ENCODE measurements at places on chromosomes 2 and 18.

DNA sequence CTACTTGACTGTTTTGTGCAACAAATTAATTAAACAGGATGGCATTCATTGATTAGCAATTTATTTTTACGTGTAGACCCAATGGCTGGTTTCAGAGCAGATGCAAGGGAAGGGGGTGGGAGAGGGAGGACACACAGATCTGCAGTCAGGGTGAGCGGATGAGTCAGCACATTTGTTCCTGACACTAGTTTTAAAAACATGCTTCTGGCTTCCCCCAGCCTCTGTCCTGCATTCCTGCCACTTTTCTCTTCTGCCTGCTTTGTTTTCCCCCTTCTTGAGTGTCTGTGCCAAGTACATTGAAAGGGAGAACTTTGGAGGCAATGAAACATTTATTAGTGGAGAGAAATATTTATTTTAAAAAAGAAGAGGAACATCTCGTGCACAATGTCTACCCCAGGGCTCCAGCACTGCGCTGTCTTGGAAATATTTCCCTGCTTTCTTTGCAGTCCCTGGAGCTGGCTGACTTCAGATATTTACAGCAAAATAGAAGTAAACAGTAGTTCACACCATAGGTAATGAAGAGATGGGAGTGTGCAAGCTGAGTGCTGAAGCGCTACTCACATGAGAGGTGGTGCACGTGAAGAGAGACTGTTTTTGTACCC is 52.2 kb downstream of the NRP2 start:
- DNase-seq = peak; percentile 56

DNA sequence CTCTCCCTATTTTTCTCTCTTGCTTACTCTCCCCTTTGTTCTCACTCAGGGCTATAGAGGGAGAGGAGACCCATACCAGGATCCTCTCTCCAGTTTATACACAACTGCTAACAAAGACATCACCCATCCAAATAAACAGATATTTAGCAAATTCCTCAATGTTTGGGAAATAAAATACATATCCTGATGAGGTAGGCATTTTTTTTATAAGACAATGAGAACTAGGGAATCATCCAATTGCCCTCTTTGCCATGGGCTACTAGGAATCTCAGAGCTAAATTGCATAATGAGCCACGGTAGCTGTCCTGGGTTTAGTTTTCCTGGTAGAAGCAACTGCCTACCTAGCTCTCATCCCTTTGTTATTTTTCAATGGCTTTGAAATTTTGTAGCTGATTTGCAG is 27.1 kb downstream of the CAPN14 start:
- DNase-seq = no peak

DNA sequence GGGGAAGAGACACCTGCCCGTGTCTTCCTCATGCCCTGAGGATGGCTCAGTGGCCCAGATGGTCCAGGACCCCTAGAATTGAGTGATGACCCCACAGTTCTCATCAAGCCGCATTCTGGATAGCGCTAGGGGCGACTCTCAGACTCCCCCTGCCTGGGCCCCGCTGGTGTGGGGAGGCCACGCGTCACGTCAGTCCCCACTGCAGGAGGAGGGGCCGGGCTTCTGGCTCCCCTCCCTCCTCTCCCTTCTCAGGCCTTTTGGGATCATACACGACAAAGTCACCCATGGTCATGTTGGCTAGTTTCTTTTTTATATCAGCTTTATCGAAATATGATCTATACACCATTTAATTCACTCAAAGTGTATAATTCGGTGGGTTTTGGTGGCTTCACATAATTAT is 61.5 kb downstream of the NFATC1 start:
- no peak for DNase-seq

GRCh38 chr18:63149302-63149587 is 170.3 kb downstream of the BCL2 start:
- DNase-seq = no peak

- no peak for DNase-seq
Observed at GRCh38 chr2:74316627-74317295, 26.5 kb downstream of the SLC4A5 start.

DNA sequence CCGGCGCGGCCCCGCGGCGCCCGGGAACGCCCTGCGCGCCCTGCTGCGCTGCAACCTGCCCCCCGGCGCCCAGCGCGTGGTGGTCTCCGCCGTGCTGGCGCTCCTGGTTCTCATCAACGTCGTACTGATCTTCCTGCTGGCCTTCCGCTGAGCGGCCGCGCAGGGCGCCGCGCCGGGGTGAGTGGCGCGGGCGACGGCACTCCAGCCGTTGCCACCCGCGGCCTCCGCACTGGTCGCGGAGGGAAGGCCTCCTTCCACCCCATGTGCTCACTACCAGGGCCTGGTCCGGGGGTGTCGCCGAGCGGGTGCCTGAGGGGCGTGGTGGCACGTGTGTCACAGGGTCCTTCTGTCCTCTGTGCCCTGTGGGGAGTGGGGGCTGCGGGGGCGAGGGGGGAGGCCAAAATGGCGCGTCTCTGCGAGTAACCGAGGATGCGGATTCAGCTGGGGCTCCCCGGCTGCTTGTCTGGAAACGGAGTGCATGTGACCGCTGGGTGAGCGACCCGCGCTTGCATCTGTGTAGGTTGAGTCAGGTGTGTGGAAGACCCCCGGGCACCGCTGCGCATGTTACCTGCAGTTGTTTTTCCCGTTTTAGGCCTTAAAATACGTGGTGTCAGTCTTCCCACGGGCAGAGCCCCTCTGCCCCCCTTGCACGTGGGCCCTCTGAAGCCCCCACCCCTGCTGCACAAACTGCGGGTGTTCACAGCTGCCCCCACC is 58.0 kb downstream of the FAM168B start:
- DNase-seq = no peak

GRCh38 chr2:121386102-121386501 is 101.1 kb upstream of the TFCP2L1 start:
- DNase-seq = no peak

GRCh38 chr2:71989671-71990070 is 158.0 kb downstream of the CYP26B1 start:
- no peak for DNase-seq

DNA sequence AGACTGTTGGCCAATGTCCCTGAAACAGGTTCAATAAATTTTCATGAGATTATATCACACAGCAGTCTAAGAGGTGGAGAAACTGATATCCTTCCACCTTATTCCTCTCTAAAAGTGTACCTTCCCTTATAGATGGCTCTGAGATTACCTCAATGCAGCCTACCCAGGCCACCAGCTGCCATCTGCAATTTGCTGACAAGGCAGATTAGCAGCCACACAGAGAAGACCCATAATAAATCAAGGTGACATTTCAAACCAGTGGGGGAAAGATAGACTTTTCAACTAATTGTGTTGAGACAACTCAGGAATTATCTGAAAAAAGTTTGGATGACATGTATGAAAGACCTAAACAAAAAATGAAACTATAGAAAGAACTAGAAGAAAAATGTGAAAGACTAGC is 43.2 kb downstream of the ZBTB7C start:
- no peak for DNase-seq

GRCh38 chr2:231276987-231277386 is 78.6 kb downstream of the ARMC9 start:
- no peak for DNase-seq

DNA sequence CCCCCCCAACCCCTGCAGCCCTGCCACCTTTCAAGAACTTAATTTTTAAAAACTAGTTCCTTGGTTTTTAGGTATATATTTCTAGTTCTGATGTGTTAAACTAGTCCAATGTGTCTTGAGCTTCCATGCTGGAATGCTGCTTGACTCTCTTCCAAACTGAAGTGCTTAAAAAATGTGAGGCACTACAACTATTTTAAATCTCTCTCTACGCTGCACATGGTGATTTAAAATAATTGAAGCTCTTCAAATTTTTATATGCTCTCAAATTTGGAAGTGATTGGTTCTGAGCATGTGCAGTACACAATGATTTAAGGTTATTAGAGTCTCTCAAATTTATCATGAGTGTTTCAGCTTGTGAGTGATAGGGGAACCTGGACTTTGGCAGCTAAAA is 192.6 kb upstream of the ZEB2 start:
- no peak for DNase-seq

DNA sequence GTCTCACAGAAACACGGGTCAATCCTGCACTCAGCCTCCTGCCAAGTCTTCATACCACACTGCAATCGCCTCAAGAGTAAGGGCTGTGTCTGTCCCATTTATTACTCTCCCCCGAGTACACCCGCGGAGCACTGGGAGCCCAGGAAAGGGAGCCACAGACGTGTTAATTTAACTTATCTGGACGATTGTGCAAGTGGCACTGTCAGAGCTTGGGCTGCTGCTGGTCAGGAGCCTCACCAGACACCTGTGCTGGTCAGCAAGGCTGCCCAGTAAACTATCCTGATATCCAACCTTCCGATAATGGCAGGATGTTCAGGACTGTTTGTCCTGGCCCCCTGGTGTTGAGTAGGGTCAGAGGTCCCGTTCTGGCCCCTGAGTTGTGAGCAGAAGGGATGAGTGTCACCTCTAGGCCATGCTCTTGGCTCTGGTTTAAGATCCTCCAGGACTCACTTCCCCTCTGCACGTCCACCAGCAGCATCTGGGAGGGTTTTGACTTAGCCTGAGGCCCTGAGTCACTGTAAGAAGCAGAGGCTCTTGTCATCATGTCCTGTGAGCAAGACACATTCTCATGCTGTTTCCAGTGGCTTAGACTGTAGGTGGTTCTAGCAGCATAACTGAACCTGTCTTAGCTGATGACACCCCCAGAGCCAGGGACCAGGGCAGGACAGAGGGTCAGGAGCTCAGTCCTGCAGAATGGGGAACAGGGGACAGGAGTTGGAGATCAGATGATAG is 82.5 kb upstream of the ARL4C start:
- peak; percentile 44 for DNase-seq

- no peak for DNase-seq
Observed at GRCh38 chr2:55776479-55776878, 82.8 kb upstream of the PNPT1 start.

GRCh38 chr2:141720476-141720875 is 410.3 kb downstream of the LRP1B start:
- no peak for DNase-seq

GRCh38 chr2:60581433-60582282 is 28.2 kb upstream of the BCL11A start:
- DNase-seq = peak; percentile 78

DNA sequence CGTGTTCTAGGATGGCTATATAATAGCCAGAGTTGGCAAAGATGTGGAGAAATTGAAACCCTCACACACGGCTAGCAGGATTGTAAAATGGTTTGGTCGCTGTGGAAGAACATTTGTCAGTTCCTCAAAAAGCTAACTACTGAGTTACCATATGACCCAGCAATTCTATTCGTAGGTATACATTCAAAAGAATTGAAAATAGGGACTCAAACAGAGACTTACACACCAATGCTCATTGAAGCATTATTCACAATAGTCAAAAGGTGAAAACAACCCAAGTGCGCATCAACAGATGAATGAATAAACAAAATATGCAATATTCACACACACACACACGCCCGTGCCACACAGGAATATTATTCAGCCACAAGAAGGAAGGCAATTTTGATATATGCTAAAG is 98.7 kb downstream of the PLA2R1 start:
- no peak for DNase-seq

GRCh38 chr2:236610991-236611821 is 41.6 kb downstream of the ACKR3 start:
- DNase-seq = no peak

DNA sequence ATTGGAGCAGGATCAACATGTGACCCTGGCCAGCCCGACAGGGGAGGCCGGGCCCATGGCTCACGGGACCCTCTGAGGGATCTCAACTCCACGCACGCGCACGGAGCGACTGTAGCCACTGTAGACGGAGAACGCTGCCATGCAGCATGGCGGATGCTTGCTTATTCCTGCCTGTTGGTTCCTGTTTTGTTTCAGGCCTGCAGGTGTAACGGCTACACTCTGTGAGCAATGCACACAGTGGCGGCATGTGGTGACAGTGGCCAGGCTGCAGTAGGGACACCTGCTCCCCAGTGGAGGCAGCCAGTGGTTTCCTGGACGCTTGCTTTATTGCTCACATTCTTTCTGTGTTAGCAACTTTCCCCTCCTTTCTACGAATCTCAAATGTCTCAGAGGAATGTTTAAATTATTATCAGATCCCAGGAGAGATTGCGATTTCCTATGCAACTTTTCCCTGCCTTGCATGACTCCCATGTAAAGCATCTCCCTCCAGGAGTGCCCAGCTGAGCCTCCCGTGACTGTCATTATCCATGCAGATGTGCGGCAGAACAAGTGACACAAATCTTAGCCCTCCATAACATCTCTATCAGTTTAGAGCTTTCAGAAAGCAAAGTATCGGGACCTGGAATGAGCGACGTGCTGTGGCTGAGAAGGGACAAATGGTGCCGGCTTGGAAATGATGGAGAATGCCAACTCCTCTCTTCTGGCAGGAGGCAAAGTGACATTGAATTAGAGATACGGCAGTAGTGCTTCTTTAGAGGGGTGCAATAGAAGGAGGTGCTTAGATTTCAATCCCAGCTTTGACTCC is 209.7 kb downstream of the ASB1 start:
- DNase-seq = peak; percentile 57

DNA sequence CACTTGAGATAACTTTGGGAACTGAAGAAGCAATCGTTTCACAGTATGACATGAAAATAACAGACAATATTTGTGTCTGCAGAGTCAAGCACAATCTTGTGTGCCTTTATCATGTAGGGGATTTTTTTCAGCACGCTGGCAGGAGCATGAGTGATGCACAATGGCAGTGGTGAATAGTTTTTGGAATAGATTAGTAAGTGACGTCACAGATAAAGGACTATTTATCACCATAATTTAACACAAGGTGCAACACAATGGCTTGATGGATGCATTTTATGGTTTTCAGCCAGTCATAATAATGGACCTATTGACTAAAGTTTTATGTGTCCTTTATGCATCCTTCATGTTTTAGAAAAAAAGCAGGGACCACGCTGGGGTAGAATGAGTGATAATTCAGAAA is 559.8 kb upstream of the FANCL start:
- no peak for DNase-seq

GRCh38 chr2:120985997-120986651 is 250.5 kb downstream of the GLI2 start:
- no peak for DNase-seq

GRCh38 chr2:29900971-29901633 is 20.3 kb downstream of the ALK start:
- no peak for DNase-seq

GRCh38 chr18:64919971-64920570 is 771.2 kb upstream of the LINC00305 start:
- DNase-seq = no peak

GRCh38 chr18:50697509-50697908 is 122.3 kb downstream of the MRO start:
- no peak for DNase-seq
